ENCODE measurements at places on chromosomes 6 and 20.

DNA sequence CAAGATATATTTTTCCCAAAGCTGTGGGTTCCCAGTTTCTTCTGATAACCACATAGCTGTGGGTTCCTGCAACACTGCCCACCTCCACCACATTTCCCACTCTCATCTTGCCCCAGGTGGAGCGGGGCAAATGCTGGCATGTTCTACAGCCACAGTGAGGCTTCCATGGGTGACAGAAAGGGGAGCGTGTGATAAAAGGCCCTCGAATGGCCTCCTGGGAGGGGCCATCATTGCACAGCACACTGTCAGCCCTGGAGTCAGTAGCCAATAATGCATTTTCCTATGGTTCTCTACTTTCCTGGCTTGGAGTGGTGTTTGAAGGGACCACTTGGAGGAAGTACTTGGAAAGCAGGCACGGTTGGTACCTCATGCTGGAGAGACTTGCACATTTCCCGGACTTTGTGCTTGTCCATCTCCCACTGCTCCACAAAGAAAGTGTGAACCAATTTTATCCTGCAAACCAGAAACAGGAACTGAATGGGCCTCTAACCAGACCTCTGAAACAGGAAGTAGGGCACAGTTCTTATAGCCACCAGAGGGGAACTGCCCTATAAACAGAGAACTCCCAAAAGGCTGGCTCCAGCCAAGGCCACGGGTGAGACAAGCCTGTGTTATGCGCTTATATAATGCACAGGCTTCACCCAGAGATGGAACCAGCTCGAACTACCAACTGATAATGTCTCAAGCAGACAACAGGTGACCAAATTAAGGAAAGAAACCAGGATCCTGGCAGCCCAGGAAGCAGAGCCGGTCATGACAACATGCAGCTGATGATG, 8.6 kb downstream of the MAP3K5 start:
- no peak for DNase-seq

DNA sequence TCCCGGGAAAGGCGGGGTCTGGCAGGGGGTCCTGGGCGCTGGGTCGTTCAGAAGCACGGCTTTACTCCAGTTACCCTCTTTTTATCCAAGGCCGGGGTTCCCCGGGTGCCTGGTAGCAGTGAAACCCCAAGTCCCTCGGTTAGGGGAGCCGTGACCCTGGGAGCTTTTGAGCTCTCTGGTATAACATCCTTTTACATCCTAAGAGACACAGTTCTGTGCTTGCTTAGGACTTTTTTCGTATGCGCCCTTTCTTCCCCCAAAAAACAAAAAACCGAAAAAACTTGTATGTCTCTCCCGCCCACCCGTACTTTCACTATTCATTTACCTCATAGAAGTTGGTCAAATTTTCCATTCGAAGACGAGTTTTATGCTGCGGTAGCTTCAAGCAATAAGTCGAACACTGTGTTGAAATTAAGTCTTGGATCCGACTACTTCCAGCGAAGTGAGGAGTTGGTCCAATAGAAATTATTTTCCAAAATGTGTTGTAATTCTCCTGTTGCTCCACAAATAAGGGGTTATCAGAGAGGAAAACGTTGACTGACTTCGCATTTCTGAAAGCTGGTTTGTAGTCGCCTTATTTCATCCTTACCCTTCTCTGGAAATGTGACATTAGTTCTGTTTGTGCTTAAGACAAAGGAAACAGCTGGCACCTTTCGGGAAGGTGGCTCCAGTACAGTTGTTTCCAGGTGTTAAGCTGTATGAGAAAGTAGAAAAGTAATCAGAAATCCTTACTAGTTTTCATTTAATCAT, 816 bp upstream of the MAN1A1 start:
- DNase-seq = no peak

GRCh38 chr6:56902641-56903464, 52.1 kb upstream of the BEND6 start:
- DNase-seq = no peak

DNA sequence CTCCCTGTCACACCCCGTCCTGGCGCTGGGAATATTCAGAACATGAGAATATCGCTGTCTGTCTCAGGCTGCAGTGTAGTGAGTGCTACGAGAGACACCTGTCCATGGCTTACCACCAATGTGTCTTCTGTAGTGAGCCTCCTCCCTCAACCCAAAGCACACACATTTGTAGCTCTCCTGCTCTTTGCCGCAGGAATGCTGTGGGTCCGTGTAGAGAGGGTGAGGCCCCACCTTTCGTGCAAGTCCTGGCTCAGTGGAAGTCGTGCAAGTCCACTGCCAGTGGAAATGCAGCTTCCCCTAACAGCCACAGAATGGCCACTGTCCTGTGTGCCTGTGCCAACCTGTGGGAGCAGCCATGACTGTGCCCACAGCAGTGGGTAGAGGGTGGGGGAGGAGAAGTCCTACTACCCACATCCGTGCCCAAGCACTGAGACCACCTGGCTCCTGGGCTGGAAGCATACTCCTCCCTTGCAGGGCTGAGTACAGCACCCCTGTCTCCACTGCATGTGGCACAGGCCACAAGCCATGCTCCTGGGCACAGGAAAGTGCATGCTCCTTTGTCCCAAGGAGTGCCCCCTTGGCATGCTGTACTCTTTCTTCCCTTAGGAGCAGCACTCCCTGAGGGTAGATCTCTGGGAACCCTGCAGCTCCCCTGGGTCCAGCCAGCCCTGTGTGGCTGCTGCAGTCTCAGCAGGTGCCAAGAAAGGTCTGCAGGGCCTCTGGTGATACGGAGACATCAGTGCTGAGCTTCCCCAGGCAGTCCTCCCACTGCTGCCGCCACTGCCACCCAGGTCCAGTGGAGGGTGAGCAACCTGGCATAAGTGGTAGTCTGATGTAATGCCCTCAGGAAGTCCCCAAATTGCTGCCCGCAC, 28.0 kb downstream of the IGF2R start:
- no peak for DNase-seq

DNA sequence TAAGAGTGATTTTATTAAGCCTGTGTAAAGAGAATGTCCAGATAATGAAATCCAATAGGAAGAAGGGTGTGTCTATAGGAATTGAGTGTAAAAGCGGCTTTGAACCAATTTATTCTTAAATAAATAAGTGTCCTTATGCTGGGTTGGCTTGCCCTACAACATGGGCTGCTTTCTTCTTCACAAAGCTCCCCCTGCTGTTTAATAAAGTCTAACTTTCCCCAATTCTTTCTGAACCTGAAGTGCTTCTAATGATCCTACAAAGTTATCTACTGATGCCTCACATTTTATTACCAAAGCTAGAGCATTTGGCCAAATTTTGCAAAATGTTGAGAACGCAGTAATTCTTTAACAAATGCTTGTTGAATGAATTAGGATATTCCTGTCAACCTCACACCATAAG, 36.3 kb upstream of the SIRT5 start:
- no peak for DNase-seq

DNA sequence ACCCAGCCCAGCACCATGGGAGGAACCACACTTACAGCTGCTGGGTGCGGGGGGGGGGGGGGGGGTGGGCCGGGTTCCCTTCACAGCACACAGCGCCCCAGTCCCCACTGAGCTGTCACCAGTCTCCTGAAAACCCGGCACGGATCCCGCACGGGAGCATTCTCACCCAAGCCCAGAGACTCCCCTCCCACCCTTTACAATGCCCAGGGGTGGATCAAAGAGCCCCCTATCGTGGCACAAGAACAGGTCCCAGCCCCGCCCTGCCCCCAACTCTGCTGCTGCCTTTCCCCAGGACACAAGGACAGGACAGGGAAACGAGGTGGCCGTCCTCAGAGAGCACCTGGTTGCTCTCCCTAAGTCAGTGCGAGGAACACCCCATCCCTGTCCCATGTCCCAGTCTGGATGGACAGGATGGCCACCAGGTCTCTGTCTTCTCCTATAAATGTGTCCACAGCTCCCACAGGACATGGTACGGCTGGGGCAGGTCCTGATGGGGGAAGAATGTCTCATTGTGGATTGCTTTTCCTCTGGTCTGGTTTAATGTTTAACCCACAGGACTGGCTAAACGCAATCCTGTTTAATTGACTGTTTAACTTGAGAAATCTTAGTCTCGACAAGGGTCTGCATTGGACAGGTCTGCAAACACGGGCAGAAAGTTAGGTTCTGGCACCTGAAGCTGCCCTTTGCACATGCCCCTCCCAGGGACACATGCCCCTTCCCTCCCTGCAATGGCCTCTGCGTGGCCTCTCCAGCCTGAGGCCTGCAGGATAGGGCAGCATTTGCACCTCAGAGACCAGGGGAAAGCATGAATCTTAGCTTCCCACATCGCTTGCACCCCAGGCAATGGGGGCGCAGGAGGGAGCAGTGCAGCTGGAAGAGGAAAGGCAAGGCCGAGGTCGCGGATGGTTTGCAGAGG, 45.3 kb downstream of the DACT2 start:
- no peak for DNase-seq

- no peak for DNase-seq
Observed at GRCh38 chr6:87483929-87484328, 11.2 kb downstream of the SLC35A1 start.

DNA sequence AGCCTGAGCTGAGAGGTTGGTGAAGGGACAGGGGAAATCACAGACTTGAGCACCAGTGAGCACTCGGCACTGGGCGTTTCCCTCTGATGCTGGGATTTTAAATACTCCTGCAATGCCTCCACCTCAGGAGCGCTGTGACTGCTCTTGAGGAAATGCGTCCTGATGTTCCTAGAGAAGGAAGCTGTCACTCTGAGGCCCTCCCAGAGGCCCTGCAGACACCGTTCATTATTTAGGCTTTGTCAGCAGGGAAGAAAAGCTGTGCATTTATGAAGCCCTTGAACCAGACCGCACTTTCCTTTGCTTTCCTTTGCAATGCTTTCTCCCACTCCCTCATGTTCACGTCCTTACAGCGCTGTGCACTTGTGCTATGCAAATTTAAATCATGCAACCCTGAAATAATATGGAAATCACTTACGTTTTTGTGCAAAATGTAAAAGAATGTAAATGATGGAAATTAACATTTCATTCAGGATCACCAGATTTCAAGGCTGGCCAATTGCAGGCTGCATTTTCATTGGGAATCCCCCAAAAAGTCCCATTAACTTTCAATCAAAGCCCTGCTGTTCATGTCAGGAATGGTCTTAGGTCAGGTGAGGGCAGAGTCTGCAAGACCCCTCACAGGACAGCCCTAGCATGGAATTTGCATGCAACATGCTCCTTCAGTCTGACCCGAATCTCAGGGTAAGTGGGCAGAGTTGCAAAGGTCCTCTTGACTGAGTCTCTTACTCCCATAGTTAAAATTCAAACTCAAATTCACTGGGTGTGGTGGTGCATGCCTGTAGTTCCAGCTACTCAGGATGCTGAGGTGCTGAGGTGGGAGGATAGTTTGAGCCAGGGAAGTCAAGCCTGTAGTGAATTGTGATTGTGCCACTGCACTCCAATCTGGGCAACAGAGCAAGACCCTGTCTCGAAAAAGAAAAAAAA, 45.8 kb upstream of the SYNDIG1 start:
- no peak for DNase-seq
